ENCODE measurements at places on chromosomes 1 and 21.
A peak's percentile ranks its signal among the peaks of the same experiment; 100 is the strongest.

- DNase-seq = peak; percentile 4
Measured at GRCh38 chr1:113488576-113489177, 98.4 kb downstream of the MAGI3 start.

GRCh38 chr1:86499987-86500593 is 31.4 kb downstream of the CLCA1 start:
- DNase-seq = peak; percentile 41

DNA sequence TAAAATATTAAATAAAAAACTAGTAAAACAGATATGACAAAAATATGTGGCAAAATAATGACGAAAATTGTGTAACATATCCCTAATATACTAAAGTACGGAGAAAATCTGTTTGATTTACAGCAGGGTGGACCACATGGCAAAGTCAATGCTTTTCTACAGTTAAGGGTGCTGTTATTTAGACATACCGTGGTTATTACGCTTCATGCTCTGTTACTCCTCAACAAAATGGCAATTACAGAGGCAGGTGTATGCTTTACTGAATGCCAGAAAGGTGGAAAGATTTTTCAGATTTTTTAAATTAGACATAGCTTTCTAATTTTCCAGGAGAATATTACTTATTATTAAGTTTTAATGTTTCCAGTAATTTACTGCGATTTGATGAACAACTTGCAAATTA is 343.9 kb upstream of the DPYD start:
- DNase-seq = no peak

DNA sequence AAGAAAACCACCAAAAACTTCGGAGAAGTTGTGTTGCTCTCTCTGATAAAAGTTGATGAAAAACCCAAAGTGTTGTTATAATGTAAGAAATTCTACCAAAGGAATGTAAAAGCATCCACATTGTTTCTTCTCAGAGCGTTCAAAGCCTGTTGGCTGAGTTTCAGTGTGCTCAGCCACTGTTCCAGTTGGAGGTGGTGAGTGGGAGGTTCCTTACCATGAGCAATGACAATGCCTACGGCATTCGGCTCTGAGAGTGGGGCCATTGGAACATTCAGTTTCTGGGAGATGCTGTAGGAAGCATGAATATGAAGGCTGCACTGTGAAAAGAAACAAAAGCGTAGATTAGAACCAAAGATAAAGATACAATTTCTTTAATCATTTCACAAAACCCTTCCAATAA is 20.5 kb upstream of the MYBPHL start:
- no peak for DNase-seq

DNA sequence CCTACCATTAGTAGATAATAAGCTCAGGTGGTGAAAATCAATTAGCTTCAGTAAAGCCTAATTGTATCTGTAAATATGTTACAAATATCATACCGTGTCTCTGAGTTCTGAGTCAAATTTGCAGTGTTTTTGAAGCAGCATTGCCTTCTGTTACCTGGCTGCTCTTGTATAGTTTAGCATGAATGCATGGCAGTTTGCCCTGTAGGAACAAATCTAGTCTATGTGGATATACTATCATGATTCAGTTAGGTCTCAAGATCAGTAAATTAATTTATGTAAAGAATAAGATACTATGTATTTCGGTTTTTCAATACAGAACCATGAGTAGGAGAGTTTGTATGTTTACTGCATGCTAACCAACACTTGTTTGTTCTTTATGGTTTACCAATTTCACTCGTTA is 240.6 kb upstream of the C1orf105 start:
- DNase-seq = no peak

DNA sequence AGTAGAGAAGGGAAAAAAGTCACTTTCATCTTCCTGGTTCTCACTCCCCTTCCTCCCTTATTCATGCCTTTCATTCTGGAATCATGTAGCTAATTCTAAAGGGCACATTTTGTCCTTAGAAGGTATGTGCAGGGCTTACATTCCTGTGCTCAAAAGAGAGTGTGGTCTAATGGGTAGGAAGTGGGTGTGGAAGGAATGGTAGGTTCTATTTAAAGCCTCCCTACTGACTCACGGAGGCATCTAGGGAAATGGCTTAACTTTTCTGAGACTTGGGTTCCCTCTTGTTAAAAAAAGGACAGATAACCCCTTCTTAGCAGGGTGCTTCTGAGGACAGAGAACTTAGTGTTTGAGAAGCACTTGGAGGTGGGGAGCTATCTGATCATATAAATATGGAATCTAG is 249.3 kb upstream of the DUSP10 start:
- DNase-seq = no peak

GRCh38 chr1:53804791-53805505 is 33.1 kb downstream of the NDC1 start:
- no peak for DNase-seq

- DNase-seq = no peak
Measured at GRCh38 chr1:25146451-25146855, 85.8 kb downstream of the SYF2 start.

DNA sequence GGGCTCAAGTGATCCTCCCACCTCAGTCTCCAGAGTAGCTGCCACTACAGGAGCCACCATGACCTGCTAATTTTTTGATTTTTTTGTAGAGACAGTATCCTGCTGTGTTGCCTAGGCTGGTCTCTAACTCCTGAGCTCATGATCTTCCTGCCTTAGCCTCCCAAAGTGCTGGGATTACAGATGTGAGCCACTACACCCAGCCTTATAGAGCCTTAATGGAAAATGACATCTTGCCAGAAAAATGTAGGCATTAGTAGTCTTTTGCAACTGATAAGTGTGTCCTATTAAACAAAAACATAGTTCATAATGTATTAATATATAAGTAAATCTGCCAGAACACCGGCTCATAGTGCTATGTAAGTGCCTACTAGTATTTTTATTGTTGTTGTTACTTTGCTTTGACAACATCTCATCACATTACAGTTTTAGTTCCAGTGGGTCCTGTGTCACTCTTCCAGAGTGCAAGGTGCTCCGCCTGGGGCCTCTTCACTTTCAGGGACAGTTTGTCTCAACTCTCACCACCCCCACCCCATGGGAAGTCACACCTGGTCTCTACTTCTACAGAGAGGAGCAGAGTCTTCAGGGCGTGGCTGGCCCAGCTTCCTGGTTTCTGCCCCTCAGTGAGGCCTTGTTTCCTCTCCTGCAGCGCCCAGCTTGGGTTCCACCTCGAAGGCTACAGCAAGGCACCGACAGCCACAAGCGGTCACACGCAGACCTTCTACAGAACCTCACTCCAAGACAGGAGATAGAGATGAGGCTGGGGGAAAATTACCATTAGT is 30.1 kb downstream of the RHOU start:
- no peak for DNase-seq

DNA sequence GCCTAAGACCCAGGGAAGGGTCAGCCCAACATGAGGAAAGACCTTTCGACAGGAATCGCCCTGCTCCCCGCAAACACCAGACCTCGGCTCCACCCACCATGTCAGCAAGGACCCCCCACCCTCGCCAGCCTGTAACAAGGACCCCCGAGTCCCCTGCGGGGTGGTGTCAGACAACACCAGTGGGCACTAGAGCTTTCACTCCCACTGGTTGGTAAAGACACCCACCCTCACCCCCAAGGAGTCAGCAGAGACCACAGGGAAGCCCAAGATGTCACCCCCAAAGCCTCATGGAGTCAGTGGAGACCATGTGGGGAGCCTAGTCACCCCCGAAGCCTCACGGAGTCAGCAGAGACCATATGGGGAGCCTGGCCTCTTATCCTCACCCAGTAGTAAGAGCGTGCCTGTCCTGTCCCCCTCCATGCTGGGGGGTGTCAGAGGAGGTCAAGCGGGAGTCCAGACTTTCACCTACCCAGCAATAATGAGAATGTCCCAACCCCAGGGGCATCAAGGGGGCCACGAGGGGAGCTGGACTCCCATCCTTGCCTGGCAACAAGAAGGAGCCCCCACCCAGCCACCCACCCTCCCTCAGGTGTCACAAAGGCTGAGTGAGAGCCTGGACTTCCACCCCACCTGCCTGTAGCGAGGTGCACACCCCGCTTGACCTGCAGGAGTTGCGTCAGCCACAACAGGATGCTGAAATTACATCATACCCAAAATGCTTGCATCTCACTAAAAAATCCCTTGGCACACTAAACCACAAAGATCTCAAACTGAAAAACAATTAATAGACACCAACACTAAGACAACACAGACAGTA is 24.8 kb downstream of the SLC19A1 start:
- DNase-seq = peak; percentile 40

DNA sequence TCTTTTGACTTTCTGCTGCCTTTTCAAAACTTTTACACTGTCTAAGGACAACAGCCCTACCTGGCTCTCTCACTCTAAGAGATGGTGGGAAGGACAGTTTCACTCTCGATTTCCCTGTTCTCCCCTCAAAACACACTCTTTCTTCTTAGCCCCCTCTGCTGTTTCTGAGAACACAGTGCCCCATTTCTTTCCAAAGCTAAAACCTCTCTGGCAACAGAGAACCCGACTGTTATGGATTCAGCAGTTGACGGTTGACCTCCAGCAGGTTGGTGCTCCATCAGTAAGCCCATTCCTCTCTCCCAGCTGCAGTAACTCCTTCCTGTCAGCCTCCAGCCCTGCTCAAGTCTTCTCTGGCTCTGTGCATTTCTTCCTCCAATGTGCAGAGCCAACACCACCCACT is 88.2 kb upstream of the ABCD3 start:
- DNase-seq = peak; percentile 85

DNA sequence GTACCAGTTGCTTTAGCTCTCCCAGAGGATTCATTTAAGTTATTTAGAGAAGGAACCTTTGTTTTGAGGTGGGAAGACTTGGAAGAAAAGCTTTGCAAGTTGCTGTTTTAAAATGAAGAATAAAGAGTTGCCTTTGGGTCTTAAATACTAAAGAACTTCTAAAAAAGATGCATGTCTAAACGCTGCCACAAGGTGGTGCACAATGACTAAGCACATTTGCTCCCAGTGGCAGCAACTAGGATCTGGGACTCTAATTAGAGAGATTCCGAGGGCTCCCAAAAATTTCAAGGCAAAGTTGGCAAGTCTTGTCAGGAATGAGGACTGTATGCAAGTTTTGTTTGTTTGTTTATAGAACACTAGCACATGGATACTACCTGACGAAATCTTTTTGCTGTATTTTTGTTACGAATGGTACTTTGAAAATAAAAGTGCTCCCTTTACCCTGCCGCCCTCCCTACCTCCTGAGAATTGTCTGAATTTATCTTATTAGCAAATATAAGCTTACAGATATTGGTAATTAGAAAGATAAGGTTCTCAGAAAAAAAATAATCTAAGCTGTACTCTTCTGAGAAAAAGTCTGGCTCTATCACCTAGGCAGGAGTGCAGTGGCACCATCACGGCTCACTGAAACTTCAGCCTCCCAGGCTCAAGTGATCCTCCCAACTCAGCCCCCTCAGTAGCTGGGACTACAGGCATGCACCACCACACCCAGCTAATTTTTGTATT is 121.8 kb downstream of the HFM1 start:
- DNase-seq = peak; percentile 84

GRCh38 chr1:43861988-43862735 is 71.4 kb upstream of the ARTN start:
- no peak for DNase-seq

DNA sequence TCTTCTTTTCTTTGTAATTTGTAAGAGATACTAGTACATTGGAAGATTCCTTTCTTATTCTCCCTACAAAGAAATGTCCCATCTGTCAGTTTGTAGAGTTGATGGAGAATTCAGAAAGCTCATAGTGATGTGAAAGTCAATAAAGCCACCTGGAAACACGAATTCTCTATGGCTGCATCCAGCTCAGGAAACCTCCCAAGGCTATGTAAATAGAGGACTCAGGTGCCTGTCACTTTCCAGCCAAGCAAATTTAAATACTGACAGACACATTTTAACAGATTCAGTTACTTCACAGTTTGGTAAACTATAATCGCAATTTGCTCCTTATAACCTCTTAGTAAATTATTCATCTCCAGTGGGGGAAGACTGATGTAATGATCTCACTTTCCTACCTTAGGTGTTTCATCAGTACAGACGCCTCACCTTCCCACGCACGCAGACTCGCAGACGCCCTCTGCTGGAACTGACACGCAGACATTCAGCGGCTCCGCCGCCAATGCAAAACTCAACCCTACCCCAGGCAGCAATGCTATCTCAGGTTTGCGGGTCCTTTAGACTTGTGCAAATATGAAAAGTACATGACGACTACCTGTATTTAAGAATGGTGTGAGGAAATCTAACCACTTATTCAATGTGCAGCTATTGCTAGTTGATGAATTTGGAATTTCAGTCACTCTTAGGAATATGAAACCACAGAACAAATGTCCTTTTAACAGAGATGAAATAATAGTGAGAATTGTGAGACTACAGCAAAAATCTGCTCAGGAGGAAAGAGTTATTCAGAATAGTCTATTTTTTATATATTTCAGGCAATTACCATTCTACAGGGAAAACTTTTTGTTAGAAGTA is 60.6 kb downstream of the PTPRC start:
- peak; percentile 65 for DNase-seq

DNA sequence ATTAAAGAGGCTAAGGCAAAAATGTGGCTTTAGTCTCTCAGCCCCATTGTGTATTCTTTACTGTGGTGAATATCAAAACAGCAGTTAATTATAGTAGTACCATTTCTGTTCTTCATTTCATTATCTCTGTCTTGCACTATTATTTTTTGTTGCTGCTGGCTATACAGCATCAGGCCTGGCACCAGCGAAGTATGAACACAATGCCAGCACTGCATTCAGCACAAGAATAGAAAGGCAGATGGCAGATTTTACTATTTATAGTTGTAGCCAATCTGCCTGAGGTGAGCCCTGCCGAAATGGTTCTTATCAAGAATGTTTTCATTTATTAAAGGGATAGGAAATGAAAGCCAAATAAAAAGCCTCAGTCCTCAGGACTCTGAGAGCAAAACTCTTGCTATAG is 72.1 kb downstream of the GPR52 start:
- DNase-seq = no peak

GRCh38 chr1:6972399-6972798 is 187.1 kb downstream of the CAMTA1 start:
- DNase-seq = no peak

GRCh38 chr1:6667139-6667538 is 34.5 kb downstream of the DNAJC11 start:
- no peak for DNase-seq

DNA sequence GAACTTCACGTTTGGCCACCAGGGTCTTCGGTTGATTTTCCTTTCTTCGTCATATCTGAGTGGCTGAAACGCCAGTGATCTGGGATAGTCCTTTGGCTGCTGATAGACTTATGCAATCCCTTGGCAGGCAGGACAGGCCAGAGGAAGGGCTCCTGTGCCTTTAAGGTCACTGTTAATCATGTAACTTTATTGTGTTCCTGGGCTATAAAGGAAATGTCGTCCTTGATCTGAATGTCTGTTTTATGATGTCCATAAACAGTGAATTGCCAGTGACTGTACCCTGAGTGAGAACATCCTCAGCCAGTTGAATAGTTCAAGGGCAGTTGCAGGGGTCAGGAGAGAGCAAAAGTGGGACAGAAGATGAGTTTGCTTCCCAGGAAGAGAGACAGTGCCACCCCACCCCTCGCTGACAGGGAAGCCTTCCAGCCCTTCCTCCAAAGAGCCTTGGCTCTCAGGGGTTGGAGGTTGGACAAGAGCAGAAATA is 68.0 kb downstream of the PDE9A start:
- peak; percentile 41 for DNase-seq
